A549 treated with CpdA at 1 μM for 4 hours (cell line): ENCODE measurements at places on chromosomes 2 and 18. TPM values are rescaled to one million over a fixed set of nuclear protein-coding genes. Genes with fewer than 3 reads are reported as not detected.

Gene IL36RN
- 0.03 to 0.07 TPM (median 0.06 TPM) in 4 of 5 replicates, not detected in the other for total RNA-seq

Gene UNC80
- total RNA-seq, result not detected in 5 replicates

Gene ZNG1B
- total RNA-seq, result 38.3 to 46.0 TPM (median 43.3 TPM) in 5 replicates

Gene CXCR4
- total RNA-seq, result 0.41 to 1.0 TPM (median 0.55 TPM) in 5 replicates

Gene HES6
- total RNA-seq, result 7.8 to 15.2 TPM (median 13.7 TPM) in 5 replicates

Gene MAP2
- 0.26 to 0.64 TPM (median 0.44 TPM) in 5 replicates for total RNA-seq

Gene PMAIP1
- total RNA-seq, result 11.6 to 14.9 TPM (median 12.5 TPM) in 5 replicates

Gene NGEF
- total RNA-seq, result 14.6 to 20.9 TPM (median 19.1 TPM) in 5 replicates

Gene CCDC150
- total RNA-seq, result 4.9 to 8.0 TPM (median 6.4 TPM) in 5 replicates
